Cardiac muscle cell (in vitro differentiated cells and primary cell): ENCODE measurements at places on chromosomes 3 and 15.

DNA sequence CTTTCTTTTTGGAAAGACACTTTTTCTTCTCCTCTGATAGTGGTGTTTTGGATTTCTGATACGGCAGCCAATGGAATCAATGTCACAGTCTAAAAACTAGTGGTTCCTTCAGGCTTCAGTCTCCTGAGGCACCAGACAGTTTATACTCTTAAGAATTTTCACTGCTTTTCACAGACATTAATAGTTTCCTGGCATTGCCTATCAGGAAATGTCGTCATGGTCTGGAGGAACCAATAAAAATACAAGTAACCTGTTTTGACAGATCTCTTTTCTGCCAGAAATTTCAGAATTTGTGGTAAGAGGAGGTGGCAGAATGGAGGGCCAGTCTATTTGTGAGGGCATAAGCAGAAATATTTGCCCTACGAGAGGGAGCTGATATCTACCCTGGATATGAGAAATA is 44.8 kb downstream of the FILIP1L start:
- no peak for DNase-seq

DNA sequence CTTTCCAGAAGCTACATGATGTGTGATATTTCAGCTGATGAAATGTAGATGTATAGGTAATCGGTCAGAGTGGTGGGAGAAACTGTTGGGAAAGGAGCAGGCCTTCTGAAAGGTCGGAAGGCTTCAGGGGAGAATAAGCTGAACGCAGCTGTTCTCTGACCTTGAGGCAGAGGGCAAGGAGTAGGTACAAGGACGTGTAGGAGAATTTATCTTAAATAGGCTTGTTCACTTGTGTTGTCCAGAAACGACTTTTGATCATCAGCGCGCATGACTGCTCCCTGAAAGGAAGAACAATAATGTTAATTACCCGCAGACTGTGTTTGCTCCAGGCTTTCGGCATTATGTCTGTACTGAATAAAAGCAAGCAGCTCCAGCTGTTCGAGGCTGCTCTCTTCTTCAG is 39.6 kb downstream of the GPR160 start:
- DNase-seq: no peak

GRCh38 chr3:65265942-65266590 is 578.3 kb upstream of the ADAMTS9 start:
- no peak for DNase-seq

DNA sequence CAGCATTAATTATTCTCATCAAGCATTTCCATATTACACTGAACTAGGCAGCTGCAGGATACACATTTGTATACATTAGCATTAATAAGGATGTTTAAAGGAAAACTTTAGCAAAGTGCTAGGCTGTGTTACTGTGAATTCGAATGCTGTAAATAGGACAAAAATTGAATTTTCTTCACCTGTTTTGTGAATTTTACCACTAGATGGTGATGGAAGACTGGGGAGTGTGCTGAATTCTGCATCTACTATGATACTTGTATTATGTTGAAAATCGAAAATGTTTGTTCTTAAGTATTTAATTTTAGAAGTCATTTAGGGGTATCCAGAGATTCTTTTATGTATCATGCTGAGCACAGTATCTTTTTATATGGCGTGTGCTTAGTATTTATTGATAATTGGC is 12.3 kb upstream of the P2RY14 start:
- DNase-seq: peak; percentile 67

GRCh38 chr3:129277829-129278271 is 820 bp upstream of the HMCES start:
- peak; percentile 34 for DNase-seq

DNA sequence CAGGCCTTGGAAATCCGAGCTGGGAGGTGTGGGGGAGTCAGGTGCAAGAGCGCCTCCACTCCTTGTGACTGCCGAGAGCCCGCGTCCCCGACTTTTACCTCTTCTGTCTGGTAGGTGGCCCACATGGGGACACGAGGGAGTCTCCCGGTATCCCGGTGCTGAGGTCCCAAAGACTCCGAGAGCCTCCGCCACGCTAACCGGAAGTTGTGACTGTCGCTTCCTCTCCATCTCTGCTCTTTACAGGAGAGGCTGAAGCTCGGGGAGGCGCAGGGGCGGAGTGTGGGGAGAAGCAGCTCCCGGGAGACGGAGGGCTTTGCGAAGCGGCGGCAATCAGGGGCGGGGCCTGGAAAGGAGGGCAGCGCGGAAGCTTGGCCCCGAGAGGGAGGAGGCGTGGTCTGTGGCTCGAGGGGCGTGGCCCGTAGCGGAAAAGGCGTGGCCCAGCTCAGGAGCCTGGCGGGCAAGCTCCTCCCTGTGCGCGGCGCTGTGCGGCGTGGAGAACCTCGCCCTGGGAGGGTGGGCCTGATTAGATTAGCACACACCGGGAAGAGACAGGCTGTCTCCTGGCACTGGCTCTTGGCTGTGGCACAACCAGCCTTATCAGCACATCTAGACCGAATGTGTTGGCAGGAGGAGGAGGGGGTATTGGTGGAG is 143.9 kb downstream of the GABRB3 start:
- DNase-seq: peak; percentile 67

DNA sequence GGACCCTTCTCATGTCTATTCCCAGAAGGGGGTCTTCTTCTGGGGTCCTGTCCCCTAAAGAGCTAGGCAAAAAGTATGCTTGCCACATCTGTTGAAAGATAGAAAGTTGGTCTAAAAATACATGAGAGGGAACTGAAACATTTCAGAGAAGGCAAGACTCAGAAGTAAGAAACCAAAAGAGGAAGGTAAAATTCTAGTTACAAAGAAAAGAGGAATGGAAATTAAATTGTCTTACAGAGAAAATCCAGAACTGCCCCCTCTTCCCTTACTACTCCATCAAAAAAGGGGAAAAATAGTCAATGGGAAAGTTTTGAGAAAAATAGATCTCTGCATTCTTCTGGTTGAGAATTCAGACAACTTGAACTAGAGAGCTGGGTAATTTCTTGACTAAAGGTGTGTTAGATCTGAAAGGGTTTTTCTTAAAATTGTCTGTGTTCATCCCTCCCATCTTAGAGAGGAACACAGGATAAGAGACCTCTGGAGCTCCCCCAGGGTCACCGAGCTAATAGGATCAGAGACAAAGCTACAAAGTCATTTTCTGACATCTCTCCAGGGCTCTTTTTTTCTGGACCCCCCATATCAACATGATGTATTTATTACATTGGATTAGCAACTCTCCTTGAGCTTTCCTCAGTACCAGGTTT is 32.3 kb upstream of the CCR2 start:
- DNase-seq: no peak

DNA sequence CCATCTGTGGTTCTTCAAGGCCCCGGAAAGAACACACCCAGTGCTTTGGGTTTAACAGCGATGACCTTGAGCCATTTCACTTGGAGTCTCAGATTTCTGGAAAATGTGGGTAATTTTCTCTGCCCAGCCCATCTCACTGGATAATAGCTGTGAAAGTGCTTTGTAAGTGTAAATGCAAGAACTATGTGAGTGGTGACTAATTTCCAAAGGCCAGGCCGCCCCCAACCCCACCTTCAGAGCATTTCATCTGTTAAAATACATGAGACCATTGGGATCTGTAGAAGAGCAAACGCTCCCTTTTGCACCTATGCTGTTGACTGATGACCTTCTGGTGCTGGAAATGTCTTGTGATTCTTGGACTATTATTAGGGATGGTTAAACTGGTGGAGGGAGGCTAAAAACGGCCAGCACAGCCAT is 196.8 kb upstream of the LPP start:
- DNase-seq: no peak
